ENCODE measurements at places on chromosomes 2 and 18.

- H3K4me1 ChIP-seq, result no peaks in the 10 kb centered on the region
- no peaks in the 10 kb centered on the region for H3K36me3 ChIP-seq
- no peak for DNase-seq
- H3K27ac ChIP-seq, result no peak overlapping the region
- H3K27me3 ChIP-seq, result no peaks in the 10 kb centered on the region
- no peak overlapping the region for H3K4me3 ChIP-seq
These were observed 757.4 kb downstream of the SATB2 start for GRCh38 chr2:198700319-198700718.

DNA sequence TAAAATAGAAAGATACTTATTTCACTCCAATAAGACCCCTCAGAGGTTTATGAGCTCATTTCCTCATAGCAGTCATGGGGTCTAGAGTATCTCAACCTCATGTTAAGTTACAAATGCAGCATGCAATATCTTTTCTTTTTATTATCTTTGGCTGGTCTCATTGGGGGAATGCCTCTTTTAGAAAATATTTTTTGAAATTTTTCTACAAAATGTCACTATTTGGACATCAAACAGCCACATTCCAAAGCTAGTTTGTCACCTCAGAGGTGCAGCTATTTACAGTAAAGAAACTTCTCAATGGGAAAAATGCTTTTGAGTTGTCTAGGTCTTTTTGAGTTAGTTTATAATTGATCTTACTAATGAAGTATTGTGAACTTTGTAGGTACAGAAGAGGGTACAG, 370.7 kb upstream of the LRATD1 start:
- H3K4me1 ChIP-seq, result no peaks in the 10 kb centered on the region
- no peaks in the 10 kb centered on the region for H3K36me3 ChIP-seq
- no peak for DNase-seq
- H3K4me3 ChIP-seq, result no peak overlapping the region
- no peak overlapping the region for H3K27ac ChIP-seq

DNA sequence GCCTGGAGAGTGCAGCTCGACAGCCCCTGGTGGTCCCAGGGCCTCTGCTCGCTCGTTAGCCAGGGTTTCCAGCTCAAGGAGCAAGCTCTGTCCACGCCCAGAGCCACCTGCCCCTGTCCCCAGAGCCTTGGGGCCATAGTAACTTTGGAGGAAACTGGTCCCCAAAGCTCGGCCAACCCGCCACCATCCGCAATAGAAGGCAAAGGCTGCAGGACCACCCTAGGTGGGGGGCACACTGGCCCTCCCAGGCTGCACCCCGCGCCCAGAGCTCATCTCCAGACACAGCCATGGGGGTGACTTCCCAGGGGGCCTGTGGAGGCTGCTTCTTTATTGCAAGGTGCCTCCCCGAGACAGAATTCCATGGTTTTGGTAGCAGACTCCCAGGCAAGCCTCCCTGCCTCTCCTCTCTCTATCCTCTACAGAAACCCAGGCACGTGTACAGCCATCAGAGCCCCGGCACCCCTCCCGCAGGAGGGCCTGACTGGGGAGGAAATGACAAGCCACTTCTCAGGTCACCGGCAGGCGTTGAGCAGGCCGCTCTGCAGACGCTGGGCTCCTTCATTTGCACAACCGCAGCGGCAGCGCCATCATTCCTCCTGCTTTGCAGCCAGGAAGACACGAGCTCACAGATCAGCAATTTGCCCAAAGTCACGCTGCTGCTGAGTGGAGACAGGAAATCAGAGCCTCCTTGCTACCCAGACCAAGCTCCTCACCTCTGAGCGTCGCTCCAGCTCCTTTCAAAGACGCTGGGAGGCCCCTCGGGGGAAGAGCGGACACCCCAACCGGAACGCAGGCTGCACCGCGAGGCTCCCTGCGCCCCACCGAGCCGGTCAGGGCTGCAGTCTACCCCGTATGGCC, 80.2 kb downstream of the NDUFA10 start:
- DNase-seq, result peak; percentile 52
- no peaks in the 10 kb centered on the region for H3K27me3 ChIP-seq
- H3K4me3 ChIP-seq, result no peak overlapping the region
- H3K4me1 ChIP-seq, result peaks cover 8% of the 10 kb centered on the region
- H3K36me3 ChIP-seq, result no peaks in the 10 kb centered on the region

GRCh38 chr2:25103287-25103871, 61.5 kb downstream of the EFR3B start:
- peaks cover 17% of the 10 kb centered on the region for H3K4me1 ChIP-seq
- H3K27me3 ChIP-seq, result peaks cover 2% of the 10 kb centered on the region
- H3K36me3 ChIP-seq, result no peaks in the 10 kb centered on the region
- no peak for DNase-seq
- no peak overlapping the region for H3K4me3 ChIP-seq

DNA sequence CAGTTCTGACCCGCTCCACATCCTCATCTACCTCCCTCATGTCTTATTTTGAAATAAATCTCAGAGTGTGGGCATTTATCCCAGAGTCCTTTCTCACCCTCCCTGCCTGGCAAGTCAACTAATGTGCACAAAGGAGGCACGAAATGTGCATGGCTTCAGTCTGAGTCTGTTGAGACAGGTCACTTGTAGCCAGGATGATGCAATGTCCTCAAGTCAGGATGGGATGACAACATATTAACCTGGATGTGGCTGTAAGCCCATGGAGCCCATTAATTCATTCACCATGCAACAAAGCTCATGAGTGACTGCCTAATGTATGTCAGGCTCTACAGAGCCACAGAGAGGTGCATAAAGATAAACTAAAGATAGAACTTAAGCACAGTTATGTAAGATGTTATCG, 34.5 kb downstream of the KCNG3 start:
- H3K27me3 ChIP-seq, result no peaks in the 10 kb centered on the region
- H3K36me3 ChIP-seq, result no peaks in the 10 kb centered on the region
- H3K4me1 ChIP-seq, result no peaks in the 10 kb centered on the region
- DNase-seq, result no peak
- H3K4me3 ChIP-seq, result no peak overlapping the region
- no peak overlapping the region for H3K27ac ChIP-seq

- H3K27me3 ChIP-seq, result peaks cover 2% of the 10 kb centered on the region
- H3K27ac ChIP-seq, result no peak overlapping the region
- no peak overlapping the region for H3K4me3 ChIP-seq
- H3K36me3 ChIP-seq, result no peaks in the 10 kb centered on the region
- no peaks in the 10 kb centered on the region for H3K4me1 ChIP-seq
These were observed 48.4 kb downstream of the TMEFF2 start for GRCh38 chr2:192146069-192147015.

Measured in activated CD8-positive, alpha-beta T cell treated with anti-CD3 and anti-CD28 coated beads for 36 hours (primary cell).